Stimulated activated CD8-positive, alpha-beta memory T cell treated with anti-CD3 and anti-CD28 coated beads, Interleukin-12 subunit alpha, Interleukin-12 subunit beta, amount 100 ng/mL, for 4 hours (primary cell): ENCODE measurements at places on chromosomes 4 and X.

GRCh38 chrX:118370921-118371624 is 25.2 kb downstream of the WDR44 start:
- DNase-seq = no peak

GRCh38 chr4:96025011-96025410 is 185.1 kb downstream of the PDHA2 start:
- DNase-seq = no peak

GRCh38 chrX:48458711-48459110 is 11.3 kb downstream of the SLC38A5 start:
- DNase-seq = no peak

DNA sequence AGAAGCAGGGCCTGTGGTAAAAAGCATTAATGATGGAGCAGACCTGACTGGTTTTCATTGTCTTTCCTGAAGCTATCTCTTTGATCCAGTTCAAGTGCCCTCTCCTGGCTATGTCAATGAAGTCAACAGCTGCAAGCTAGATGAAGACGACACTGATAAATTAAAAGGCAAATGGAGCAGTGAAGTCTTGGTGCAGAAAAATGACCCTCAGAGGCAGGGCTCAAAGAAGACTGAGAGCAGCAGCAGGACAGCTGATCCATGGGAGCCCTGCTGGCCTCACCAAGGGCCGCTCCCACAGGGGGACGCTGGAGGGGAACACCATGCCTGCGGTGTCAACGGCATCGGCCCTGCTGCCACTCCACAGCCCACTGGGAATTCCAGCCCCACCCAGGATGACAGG is 96.2 kb downstream of the RELL1 start:
- no peak for DNase-seq
